Liver (tissue), 10 donors: ENCODE measurements at places on chromosomes 6 and 20. TPM values are rescaled to one million over a fixed set of nuclear protein-coding genes. Genes with fewer than 3 reads are reported as not detected.
A peak's percentile ranks its signal among the peaks of the same experiment; 100 is the strongest.

The WFDC5 gene
- not detected for total RNA-seq

The MYBL2 gene
- 30.9 TPM for total RNA-seq

The MYMX gene
- total RNA-seq, result not detected

The KIF3B gene
- 8.3 TPM for total RNA-seq

The TNXB gene
- 6.8 TPM for total RNA-seq

The KCNQ2 gene
- total RNA-seq, result not detected

The STMND1 gene
- not detected for total RNA-seq

DNA sequence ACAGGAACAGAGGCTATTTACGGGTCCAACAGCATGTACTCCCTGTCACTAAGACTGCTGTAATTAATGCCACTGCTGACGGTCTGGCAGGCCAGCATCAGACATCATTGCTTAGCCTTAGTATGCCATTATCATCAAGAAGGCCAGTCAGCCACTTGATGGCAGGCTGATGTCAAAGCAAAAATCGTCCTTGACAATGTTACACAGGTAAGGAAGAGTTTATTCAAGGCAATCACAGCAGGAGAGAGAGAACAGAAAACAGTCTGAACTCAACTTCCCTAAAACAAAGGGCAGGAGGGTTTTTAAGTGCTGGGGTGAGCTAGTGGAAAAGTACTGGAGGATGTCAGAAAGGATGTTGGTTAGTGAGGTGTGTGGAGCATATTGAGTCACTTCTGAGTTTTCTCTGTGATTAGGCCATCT is 25.1 kb downstream of the FKBP1C start:
- no peaks in the 10 kb centered on the region for H3K27me3 ChIP-seq
- no peaks in the 10 kb centered on the region for H3K36me3 ChIP-seq
- DNase-seq, result no peak
- H3K4me3 ChIP-seq, result no peak overlapping the region

DNA sequence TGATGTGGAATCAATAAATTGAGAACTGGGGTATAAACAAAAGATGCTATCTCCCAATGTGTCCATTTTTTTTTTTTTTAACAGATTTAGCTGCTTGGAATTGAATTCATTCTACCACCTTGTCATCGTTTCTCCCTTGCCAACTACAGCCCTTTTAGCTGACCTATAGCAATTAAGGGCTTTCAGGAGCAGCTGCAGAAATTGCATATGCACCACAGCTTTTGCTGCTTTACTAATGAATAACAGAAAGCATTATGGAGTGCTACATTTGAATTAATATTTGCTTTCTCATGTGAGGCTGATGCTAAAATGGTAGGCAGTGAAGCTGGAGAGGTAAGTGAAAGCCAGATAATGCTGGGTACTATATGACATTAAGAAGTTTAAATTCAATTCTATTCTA is 5.7 kb downstream of the SESN1 start:
- no peak overlapping the region for H3K4me3 ChIP-seq
- DNase-seq, result no peak
- H3K4me1 ChIP-seq, result peaks cover 3% of the 10 kb centered on the region
- H3K36me3 ChIP-seq, result no peaks in the 10 kb centered on the region
- no peaks in the 10 kb centered on the region for H3K27me3 ChIP-seq

- H3K36me3 ChIP-seq, result no peaks in the 10 kb centered on the region
- no peaks in the 10 kb centered on the region for H3K27me3 ChIP-seq
These were observed 23.9 kb downstream of the NOL4L start for GRCh38 chr20:32560989-32561830.

- H3K27me3 ChIP-seq, result no peaks in the 10 kb centered on the region
- no peak overlapping the region for H3K4me3 ChIP-seq
- no peak overlapping the region for H3K27ac ChIP-seq
- no peak for DNase-seq
- H3K4me1 ChIP-seq, result no peaks in the 10 kb centered on the region
These were observed 9.7 kb upstream of the MARCKS start for GRCh38 chr6:113847447-113847846.

DNA sequence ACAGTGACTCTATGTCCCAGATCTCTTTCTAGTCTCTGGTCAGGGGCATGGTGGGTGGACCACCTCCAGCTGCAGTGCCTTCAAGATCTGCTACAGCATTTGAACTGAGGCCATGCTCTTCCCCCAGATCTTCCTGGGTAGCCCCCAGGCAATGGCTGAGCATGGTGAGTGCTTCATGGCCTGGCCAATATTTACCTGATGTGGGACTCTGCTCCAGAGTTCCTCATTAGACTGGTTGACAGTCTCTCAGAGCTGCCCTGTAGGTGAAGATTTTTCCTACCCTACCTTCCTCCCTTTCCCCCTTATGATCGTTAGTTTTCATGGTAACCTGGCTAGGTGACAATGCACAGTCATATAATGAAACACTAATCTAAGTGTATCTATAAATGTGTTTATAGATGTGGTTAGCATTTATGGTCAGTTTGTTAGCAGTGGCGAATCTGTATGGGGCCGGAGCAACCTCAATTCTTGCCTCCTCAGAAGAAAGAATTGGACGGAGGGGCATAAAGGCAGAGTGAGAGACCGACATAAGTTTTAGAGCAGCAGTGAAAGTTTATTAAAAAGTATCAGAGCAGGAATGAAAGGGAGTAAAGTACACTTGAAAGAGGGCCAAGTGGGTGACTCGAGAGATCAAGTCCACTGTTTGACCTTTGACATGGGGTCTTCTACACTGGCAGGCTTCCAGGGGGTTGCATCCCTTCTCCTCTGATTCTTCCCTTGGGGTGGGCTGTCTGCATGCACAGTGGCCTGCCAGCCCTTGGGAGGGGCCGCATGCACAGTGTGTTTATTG is 256.3 kb downstream of the CD83 start:
- no peak overlapping the region for H3K4me3 ChIP-seq
- DNase-seq, result no peak
- H3K36me3 ChIP-seq, result no peaks in the 10 kb centered on the region
- peaks cover 3% of the 10 kb centered on the region for H3K4me1 ChIP-seq
- no peaks in the 10 kb centered on the region for H3K27me3 ChIP-seq

- peaks cover 1% of the 10 kb centered on the region for H3K36me3 ChIP-seq
- no peak for DNase-seq
- no peaks in the 10 kb centered on the region for H3K27me3 ChIP-seq
- peak overlapping the region; percentile 12 for H3K27ac ChIP-seq
- peaks cover 45% of the 10 kb centered on the region for H3K4me1 ChIP-seq
- H3K4me3 ChIP-seq, result no peak overlapping the region
These were observed 131.1 kb downstream of the DST start for GRCh38 chr6:56511591-56511990.

DNA sequence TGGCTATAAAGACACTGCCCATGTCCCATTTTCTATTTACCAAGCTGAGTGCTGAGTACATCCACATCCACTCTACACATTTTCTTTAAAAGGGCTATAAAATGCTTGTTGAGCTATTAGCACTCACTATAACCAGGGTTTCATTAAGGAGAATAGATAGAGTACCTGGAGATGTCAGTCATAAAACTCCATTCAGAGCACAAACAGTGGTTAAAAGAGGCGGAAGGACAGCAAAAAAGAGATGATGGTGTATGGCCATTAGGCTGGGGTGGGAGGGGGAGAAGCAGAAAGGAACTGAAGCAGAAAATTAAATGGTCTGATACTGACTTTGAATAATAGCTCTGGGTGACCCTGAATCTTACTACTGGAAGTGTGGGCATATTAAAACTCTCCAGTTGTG is 609.9 kb upstream of the MAP3K7 start:
- H3K4me3 ChIP-seq, result no peak overlapping the region
- H3K27me3 ChIP-seq, result no peaks in the 10 kb centered on the region
- no peak overlapping the region for H3K27ac ChIP-seq
- no peaks in the 10 kb centered on the region for H3K36me3 ChIP-seq
- no peaks in the 10 kb centered on the region for H3K4me1 ChIP-seq

DNA sequence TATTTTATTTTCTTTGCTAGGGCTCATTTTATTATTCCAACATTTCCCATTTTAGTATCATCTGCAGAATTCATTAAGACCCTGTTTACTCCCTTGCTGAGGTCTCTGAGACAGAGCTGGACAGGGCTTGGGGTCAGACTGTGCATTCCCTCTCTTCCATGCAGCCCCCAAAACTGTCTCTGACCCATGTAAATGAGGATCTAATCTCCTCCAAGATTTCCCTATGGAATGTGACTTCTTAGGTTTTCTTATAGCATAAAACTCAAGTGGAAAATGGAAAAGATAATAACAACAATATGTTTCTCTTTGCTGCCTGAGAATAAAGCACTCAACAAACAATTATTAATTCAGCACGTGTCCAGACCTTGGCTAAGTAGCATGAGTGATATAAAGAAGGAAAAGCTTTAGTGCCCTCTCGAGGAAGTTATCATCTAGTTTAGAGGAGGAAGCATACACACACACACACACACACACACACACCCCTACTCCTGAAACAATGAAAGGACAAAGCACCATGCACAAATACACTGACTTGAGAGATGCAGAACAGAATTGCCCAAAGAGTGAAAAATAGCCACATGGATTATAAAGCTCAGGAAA is 815.5 kb downstream of the BCKDHB start:
- H3K36me3 ChIP-seq, result no peaks in the 10 kb centered on the region
- H3K4me3 ChIP-seq, result no peak overlapping the region
- H3K4me1 ChIP-seq, result no peaks in the 10 kb centered on the region
- H3K27me3 ChIP-seq, result no peaks in the 10 kb centered on the region
- H3K27ac ChIP-seq, result no peak overlapping the region
- DNase-seq, result no peak

DNA sequence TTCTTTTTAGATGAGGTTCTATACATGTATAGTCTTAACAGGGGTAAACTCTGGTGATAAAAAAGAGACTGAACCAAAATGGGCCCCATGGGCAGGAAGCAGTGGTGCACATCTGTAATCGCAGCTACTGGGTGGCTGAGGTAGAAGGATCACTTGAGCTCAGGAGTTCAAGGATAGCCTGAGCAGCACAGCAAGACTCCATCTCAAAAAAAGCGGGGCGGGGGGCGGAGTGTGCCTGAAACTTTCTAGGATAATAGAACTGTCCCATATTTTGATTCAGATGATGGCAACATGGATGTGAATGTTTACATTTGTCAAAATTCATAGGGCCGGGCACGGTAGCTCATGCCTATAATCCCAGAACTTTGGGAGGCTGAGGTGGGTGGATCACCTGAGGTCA is 48.8 kb upstream of the TAF8 start:
- H3K27ac ChIP-seq, result no peak overlapping the region
- H3K4me3 ChIP-seq, result no peak overlapping the region
- no peaks in the 10 kb centered on the region for H3K27me3 ChIP-seq
- H3K4me1 ChIP-seq, result no peaks in the 10 kb centered on the region
- H3K36me3 ChIP-seq, result no peaks in the 10 kb centered on the region
